Fibroblast of gingiva (primary cell): ENCODE measurements at places on chromosomes 16 and 17.

- DNase-seq, result no peak
These were observed 6.0 kb upstream of the TPPP3 start for GRCh38 chr16:67399218-67399733.

DNA sequence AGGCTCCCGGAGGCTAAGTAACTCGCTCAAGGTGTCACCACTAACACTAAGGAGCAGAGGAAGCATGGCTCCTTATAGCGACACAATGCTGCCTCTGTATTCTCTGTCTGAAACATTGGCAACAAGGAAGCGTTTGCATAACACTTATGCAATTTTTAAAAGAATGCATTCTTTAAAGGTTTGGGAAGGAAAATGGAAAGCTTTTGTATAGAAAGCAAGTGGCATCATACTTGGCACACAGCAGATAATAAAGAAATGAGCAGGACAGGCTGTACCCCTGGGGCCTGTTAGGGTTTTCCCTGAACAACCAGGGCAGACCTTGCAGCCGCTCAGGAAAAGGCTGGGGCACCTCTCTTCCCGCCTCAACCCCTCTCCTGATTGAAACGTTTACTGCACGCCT is 36.9 kb downstream of the PPL start:
- peak; percentile 58 for DNase-seq

DNA sequence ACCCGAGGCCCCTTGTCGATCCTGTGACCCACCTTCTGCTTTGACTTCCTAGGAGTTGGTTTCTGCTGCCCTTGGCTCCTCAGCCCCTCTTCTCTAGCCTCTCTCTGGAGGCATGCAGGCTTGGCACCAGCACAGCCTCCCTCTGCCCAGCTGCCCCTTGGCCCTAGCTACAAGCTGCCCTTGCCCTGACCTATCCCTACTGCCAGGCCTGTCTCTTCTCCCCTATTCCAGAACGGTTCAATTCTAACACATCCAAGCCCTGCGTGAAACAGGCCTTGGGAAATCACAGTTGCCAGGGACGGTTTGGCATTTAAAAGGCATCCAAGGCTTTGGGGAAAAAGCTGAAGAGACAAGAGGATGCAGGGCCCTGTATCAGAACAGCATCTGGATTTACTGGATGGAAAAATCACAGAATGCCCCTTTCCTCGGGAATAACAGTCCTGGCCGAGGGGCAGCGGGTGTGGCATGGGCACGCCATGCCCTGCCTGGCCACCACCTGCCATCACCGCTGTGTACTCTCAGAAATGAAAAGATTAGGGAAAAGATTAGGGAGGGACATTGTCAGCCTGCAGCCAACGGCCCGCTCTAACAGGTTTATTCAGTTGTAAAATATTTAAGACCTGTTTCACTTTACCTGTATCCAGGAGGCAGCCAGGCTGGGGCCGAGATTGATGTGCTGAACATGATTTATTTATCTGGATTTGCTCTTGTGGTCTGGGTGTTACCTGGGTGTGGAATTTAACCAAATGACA is 15.8 kb downstream of the RAI1 start:
- DNase-seq, result no peak

DNA sequence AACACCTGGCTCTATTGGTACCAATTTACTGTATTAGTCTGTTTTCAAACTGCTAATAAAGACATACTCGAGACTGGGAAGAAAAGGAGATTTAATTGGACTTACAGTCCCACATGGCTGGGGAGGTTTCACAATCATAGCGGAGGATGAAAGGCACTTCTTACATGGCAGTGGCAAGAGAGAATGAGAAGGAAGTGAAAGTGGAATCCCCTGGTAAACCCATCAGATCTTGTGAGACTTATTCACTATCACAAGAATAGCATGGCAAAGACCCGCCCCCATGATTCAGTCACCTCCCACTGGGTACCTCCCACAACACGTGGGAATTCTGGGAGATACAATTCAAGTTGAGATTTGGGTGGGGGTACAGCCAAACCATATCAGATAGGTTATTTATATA is 22.6 kb upstream of the GOSR1 start:
- DNase-seq, result no peak

- DNase-seq, result no peak
These were observed 3.0 kb downstream of the CHAD start for GRCh38 chr17:50465635-50466034.

- peak; percentile 72 for DNase-seq
These were observed 19.6 kb upstream of the EFCAB13 start for GRCh38 chr17:47304186-47304585.

DNA sequence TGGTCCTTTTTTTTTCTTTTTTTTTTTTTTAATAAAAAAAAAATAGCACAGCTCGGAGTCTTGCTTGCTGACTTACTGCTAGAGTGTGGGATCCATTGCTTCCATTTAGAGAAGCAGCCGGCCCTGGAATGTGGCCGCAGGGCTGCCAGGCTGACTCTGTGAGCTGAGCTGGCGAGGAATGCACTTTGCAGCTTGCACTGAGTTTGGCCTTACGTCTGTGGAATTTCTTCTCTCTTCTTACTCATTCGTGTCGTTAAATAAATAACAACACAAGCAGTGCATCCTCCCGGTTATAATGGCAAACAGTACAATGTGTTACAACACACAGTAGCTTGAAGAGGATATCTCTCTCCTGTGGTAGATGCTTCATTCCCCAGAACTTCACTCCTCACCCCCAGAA is 69.2 kb downstream of the PRKCB start:
- peak; percentile 3 for DNase-seq

DNA sequence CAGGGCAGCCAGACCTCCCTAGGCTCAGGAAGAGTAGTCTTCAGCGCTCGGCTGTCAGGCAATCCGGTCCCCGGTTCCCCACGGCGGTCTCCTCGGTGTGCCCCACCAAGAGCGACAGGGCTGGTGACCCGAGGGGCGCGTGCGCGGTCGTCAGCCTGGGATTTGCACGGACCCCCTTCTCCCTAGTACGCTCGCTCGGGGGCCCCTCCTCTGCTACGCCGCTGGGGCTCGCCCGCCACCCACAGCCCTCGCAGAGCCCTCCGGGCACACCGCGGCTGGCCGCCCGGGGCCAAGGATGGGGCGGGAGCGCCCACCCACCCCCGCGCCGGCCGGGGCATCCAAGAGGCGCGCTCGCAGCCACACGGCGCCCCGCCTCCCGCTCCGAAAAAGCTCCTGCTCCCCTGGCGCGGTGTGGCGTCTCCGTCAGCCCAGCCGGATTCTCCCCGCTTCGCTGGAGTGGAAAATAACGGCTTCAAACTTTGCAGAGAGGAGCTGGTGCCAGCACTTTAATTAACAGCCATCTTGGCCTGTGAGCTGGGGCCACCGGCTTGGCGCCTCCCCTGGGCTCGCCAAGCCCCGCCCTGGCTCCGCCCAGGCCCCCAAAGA is 2.1 kb upstream of the C1QL1 start:
- DNase-seq, result peak; percentile 9

DNA sequence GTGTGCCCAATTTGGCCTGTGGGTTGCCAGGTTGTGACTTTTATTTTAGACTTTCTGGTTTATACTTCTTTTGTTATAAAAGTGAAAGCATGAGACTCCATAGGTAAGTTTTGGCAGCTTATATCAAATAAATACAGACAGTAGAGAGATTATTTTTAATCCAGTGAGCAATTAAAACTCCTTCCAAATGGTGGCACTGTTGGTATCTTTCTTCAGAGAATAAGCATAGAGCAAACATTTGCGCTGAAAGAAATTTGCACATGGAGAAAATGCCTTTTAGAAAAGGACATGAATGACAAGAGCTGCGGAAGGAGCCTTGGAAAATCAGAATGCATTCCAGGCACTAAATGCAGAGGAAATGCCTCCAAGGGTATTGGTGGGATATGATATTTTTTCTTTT is 46.1 kb upstream of the DNAJA2 start:
- DNase-seq, result no peak

GRCh38 chr17:79513820-79514535 is 96.9 kb downstream of the RBFOX3 start:
- no peak for DNase-seq

GRCh38 chr17:30388321-30389179 is 9.8 kb downstream of the CPD start:
- no peak for DNase-seq

DNA sequence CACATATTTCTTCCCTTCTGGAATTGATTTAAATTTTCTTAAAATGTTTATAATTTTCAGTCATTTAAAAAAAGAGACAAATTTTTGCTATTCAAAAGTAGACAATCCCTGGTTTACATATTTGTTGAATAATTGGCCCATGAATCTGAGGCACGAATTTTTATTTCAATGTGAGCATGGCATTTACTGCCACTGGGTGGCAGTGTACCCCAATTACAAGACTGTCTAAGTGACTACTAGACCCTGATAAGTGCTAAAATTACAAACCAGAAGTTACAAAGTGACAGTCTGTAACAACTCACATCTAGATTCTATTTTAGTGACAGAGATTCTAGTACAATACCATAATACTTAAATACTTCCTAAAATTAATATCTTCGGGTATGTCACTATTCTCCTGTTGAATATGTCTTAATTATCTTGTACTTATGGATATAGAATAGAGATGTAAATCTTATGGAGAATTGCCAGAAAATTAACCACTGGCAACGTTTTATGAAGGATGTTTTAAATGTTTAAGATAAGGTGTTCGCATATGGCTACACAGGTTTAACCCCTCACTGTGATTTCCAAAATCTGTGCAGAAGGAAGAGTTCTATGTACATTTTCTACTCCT is 235.8 kb downstream of the MAP2K4 start:
- DNase-seq, result peak; percentile 45

DNA sequence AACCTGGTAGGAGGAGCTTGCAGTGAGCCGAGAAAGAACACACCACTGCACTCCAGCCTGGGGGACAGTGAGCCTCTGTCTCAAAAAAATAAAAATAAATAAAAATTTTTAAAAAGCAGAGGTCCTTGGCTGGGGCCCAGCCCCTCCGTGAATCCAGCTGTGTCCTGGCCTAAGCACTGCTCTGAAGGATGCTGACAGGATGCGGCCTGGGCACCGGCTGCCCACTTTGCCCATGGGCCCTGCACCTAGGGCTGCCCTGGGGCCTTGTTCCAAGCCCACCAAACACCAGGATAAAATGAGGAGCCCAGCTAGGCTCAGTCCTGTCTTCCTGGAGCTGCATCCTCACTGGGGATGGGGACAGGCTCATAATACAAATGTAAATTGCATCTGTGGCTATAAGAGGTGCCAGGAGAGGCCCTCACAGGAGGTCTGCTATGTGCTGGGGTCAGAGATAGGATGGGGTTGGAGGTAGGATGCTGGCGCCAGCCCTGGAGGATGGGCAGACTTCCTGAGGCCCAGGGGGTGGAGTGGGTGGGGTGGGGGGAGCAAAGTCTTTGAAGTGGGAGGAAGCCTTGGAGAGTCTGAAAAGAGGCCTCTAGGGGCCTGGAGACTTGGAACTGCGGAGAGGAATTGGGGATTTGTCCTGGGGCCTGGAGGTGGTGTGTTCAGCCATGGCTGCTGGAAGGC is 6.2 kb downstream of the C16orf89 start:
- DNase-seq, result no peak

GRCh38 chr16:75401691-75402090 is 31.6 kb downstream of the CFDP1 start:
- DNase-seq, result no peak

DNA sequence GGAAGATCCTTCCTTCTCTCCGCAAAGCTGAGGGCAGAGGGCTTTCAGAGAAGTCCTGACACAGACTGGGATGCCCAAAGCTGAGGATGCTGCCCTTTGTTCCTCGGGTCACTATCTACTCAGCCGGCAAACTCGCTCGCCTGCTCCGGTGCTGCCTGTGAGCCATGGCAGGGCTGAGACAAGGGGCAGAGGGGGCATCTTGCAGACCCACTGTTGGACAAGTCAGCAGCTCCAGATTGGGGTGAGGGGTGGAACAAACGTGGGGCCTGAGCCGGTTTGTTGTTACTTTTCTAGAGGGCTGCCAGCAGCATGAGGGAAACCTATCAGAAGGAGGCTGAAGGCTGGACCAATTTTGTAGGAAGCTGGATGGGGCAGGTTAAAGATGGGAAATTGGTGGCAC is 47.1 kb upstream of the PIK3R6 start:
- DNase-seq, result no peak

DNA sequence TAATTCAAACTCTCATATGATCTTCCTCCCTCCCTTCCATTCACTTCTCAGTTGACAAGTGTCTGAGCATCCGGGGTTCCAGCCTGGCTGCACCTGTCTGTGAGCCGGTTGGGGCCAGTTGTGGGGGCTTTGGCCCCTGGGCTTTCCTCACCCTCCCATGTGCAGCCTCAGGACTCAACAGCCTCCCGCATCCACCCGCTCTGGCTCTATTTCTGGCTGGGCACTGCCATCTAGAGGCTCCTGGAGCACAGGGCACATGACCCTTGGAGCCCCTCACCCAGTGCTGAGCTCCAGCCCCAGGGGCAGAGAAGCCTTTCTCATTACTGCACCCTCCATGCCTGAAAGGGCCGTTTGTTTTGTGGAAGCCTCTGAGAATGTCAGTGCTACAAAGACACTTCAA is 43.3 kb downstream of the HAPSTR1 start:
- peak; percentile 30 for DNase-seq

DNA sequence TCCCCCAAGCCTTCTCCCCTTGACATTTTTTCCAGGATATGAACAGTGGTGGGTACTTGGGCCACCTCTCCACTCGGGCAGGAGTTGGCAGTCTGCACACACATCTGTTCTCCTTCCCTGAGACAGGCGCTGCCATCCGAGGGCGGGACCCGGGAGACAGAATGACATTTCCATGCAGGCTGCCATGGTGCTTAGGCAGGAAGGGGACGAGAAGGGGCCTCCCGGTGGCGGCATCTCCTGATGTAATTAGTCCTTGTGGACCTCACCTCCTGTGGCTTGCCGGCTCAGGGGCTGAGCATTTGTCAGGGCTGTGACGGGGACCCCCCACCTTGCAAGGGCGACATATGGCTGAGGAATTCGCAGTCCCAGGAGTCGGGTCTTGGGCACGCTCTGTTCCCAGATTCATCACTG is 197.2 kb downstream of the FOXL1 start:
- DNase-seq, result peak; percentile 35

DNA sequence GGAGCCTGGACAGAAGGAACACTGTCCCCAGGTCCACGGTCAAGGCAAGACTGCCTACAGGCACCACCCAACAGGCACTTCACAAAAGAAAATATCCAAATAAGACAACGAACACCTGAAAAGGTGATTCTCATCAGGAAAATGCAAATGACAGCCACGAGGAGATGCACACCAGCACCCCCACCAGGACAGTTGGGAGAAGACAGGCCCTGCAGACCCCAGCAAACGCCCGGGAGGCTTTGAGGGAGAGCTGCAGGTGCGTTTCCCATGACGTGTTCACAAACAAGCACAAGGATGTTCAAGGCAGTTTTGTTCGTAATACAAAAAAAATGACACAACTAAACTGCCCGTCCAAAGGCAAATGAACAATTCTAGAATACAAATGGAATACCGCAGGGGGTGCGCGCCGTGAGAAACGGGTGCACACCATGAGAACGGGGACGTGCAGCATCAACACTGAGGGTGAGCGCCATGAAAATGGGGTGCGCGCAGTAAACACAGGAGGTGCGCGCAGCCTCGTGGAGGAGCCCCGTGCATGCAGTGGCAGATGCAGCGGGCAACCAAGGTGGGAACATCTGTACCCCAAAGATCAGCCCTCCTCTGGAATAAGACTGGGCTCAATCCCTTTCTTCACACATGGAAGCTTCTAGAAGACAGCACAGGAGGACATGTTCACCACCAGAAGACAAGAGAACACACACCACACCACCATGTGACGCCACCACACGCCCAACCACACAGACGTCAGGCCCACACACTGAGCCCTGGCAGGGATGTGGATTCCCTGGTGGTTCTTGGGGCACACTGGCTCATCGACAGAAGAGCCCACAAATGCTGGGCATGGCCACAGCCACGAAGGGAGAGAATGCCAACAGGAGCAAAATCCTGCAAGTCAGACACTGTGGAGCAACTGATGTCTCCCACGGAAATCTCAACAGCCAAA is 91.2 kb downstream of the ZNF778 start:
- DNase-seq, result no peak

GRCh38 chr17:79560527-79560926 is 50.3 kb downstream of the RBFOX3 start:
- DNase-seq, result no peak
